ENCODE measurements at places on chromosomes 16 and 17.
A peak's percentile ranks its signal among the peaks of the same experiment; 100 is the strongest.

GRCh38 chr17:81438007-81438659 is 42.9 kb downstream of the BAHCC1 start:
- DNase-seq = no peak

DNA sequence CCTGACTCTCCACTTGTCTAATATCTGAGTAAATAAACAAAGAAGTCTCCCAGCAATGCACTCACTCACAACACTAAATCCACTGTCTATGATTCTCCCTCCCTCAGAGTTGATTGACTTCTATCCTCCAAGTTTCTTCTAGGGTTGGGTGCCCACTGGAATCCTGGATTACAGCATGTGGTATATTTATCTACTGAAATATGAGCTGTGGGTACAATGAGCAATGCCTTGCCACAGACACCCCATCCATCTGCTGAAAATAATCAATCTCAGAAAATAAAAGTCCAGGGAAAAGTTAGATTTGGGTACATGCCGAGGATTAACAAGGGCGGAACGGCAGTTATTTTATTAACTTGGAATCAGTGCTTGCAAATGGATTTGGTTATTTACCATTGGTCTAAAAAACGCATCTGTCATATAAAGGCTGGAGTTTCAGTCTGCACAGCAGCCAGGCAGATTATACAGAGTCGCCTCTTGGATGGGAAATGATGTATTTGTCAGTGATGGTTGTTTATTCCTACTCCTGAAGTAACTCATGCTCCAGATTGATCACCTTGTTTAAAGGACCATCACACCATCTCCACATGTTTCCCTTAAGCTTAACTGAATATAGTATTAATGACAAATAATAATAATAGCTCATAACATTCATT is 193.9 kb upstream of the SOX9 start:
- peak; percentile 77 for DNase-seq

GRCh38 chr17:33475594-33475993 is 182.5 kb upstream of the ASIC2 start:
- no peak for DNase-seq

- no peak for DNase-seq
Observed at GRCh38 chr17:48177816-48178215, 70.2 kb downstream of the SNX11 start.

GRCh38 chr16:1343428-1344242 is 8.0 kb downstream of the TSR3 start:
- no peak for DNase-seq
